DMS53 (cell line): ENCODE measurements at places on chromosomes 6 and 20.
A peak's percentile ranks its signal among the peaks of the same experiment; 100 is the strongest.

DNA sequence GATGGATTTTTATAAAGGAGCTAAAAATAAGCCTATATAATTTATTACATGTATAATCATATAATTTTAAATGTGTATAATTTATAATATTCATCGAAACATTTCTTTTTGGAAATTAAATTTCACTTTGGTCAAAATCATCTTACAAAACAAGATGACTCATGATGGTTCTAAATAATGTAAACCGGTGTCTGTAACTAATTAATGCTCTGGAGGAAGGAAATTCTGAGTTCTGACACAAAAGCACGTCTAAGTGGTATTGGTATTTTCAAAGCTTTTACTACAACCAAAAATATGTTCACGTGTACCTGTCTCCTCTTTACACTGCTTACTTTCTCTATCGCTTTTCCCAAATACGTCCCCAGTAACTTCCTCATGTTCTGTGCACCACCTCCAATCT lies 134.1 kb downstream of the MTHFD1L start:
- DNase-seq: no peak

DNA sequence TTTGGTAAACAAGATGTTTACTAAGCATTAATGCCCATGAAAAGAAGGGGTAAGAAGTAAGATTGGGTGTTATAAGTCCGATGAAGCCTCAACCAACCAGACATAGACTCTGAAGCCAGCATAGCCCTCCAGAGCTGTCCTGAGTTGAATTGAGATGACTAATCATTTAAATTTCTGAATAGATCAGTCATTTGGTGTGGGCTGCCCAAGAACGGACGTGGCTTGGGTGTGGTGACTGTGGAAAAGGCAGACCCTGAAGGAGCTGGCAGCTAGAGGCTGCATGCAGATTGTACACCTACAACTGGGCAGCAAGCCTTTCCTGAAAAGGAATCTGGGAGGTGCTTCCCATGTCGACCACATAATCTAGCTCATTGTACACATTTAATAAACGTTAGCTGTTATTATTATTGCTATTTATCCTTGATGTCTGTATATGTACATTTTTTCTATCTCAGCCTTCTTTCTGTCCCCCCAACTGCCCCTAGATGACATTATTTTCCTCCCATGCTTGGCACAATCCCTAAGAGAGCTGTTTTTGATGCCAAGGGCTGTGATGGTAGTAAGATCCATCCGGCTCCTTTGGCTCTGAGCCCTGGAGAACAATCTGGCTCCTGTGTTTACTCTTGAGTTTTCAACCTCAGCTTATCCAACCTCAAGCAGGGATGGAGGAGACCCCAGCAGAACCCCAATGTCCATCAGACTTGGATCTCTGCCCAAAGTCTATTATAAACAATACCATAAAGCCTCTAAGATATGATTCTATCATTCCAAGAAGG lies 57.6 kb upstream of the JAG1 start:
- DNase-seq: no peak

DNA sequence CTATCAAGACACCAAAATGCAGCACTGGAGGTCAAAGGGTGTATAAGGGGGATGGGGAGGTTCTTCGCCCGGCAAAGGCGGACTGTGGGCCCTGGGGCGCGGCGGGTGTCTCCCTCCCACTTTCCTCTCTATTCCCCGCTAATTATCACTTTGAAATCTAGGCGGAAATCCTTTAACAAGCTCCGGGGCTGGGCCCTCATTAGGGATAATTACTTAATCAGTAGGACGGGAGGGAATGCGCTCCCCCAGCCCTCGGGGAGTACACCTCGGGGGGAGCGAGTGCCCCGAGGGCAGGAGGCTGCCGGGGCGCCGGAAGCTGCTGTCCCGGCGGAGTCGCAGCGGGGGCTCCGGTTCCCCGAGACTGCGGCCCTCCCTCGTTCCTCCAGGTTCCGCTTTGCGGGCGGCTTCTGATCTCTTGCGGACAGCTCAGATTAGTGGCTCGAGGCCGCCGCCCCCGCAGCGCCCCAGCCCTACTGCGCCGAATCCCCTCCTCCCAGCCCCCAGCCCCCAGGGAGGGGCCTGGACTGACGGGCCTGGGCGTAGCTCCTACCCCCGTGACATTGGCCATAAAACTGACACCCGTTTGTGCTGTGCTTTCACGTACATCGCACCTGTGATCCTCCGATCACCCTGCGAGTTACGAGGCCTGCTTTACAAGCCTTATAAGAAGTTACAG lies 14.7 kb downstream of the MUCL3 start:
- DNase-seq: peak; percentile 57

GRCh38 chr6:5584078-5584482 lies 322.8 kb downstream of the FARS2 start:
- no peak for DNase-seq

- DNase-seq: no peak
Measured at GRCh38 chr6:35745509-35745908, 8.7 kb downstream of the ARMC12 start.

DNA sequence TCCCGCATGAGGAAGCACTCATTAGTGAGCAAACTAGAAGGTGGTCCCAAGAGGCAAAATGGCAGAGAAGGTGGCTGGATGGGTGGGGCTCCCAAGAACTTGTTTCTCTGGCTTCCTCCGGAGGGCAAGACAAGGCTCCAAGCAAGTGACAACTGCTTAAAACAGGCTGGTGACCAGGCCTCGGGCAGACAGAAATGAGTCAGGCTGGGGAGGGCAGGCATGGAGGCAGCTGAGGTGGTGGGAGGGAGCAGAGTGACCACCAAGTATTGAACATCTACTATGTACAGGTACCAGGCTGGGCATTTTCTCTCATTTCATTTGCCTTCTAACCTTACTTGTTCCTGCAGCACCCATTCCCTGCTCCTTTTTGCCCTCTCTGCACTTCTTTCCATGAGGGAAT lies 33.4 kb downstream of the TNXB start:
- DNase-seq: no peak

- no peak for DNase-seq
Measured at GRCh38 chr6:44667226-44667625, 279.7 kb downstream of the CDC5L start.

DNA sequence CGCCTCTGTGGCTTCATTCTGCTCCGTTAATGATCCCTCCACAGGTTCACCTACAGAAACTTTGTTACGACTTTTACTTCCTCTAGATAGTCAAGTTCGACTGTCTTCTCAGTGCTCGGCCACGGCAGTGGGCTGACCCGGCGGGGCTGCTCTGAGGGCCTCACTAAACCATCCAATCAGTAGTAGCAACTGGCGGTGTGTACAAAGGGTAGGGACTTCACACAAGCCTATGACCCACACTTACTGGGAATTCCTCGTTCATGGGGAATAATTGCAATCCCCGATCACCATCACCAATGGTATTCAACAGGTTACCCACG lies 1959.2 kb upstream of the DEFB115 start:
- no peak for DNase-seq

GRCh38 chr6:128560966-128561365 lies 40.6 kb upstream of the PTPRK start:
- no peak for DNase-seq

DNA sequence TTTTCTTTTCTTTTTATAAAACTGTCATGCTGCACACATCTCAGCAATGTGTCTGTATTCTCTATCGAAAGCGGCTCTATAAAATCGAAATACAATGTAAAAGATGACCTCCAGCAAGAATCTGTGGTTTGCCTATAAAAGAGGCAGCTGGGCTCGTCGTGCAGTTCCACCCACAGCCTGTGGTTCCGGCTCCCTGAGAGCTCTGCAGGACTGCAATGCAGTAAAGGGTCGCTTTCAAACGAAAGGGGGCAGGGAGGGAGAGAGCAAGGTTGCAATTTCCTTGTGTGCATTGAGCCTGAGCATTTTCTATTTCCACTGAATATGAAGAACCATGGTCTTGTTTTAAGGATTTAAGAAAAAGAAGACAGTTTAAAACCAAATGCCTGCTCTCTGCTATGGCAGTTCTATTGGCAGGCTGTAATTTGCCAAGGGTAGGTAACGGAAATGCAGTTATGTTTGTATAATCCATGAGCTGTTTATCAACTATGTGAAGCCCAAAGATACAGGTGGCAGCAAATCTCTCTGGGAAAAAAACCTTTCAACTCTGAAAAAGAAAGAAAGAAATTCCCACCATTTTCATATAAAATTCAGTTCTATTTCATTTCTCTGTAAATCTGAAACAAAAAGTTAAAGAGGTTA lies 236.5 kb downstream of the HACE1 start:
- peak; percentile 12 for DNase-seq
